ENCODE measurements at places on chromosomes 16 and 17.

GRCh38 chr16:30490210-30490609 lies 17.7 kb downstream of the ITGAL start:
- no peak for DNase-seq

DNA sequence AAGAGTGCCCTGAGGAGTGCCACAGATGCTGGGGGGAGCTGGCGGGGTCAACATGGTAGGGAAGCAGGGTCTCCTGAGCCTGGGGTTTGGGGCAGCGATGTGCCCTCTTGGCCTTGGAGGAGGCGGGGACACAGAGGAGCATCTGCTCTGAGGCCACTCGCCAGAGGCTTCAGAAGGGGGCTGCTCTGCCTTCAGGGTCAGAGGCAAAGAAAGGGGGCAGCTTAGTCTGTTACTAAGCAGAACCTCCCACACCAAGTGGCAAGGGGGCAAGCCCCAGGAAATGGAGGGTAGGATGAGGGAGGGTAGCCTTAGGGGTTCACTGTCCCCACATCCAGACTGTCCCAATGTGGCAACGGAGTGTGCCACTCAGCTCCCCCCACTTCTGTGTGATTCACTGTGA lies 18.3 kb downstream of the CCDC182 start:
- DNase-seq = no peak

- DNase-seq = no peak
These were observed 40.1 kb downstream of the CLEC16A start for GRCh38 chr16:10984509-10984908.

DNA sequence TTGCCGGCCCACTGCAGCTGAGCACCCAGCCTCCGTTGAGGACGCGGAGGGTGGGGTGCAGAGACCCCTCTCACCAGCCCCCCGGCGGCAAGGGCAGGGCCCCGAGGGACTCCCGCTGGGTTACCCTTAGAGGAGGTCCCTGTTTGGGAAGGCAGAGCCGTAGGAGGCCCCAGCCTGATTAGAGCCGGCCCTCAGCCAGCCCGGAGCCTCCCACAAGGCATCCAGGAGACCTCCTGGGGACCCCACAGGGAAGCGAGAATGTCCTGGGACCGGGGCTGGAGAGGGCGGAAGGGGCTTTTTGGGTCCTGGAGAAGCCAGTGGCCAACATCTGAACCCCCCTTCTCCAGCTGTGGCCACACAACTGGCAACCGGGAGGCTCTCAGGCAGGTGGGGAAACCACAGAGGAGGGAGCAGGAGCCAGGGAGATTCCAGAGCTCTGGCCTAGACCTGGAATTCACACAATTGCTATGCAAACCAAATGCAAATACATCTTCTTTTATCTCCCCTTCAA lies 21.7 kb upstream of the SP6 start:
- DNase-seq = no peak

DNA sequence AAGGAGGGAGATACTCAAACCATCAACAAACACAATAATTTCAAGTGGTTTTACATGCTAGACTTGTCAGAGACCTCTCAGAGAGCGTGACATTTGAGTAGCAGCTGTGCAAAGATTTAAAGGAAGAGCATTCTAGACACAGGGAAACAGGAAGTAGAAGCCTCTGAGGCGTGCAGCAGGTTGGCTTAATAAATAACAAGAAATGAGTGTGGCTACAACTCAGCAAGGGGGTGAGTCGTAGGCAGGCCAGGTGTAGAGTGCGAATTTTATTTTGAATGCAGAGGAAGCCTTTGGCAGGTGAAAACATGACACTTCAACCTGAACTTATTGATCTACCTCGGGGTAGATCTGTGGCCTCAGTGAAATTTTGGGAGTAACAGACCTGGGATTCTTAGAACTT lies 73.2 kb upstream of the MRTFB start:
- no peak for DNase-seq

GRCh38 chr16:84194018-84194417 lies 3.1 kb downstream of the ADAD2 start:
- no peak for DNase-seq

- no peak for DNase-seq
These were observed 135.5 kb upstream of the WSB1 start for GRCh38 chr17:27158382-27158781.

DNA sequence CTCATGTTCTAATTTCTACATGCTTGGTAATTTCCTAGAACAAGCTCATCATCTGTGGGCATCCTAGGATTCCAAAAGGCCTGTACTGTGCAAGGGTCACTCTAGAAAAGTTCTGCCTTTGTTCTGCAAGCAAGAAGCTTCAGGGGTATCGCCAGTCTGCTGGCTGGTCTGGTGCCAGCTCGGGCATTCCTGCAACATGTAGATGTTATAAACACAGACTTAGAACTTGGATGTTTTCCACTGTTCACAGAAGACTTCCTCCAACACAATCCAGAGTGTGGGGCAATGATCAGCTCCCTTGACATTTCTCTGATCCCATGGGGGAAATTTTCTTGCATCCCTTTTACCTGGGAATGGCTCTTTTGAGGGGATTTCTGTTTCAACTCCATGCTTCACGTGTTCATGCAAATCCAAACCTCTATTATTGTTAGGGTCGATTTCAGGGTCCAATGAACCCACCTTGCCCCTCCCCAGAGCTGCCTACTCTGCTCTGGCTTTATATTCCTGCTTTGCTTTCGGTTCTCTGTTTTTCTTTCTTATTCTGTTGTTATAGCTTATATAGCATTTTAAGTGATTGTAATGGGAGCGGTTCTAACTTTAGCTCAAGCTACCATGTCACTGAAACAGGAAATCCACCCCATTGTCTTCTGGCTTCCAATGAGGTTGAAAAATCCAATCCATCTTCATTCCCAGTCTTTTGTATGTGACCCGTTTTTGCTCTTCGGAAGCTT lies 25.3 kb downstream of the UBE2O start:
- DNase-seq = no peak

- DNase-seq = no peak
These were observed 12.3 kb downstream of the RAI1 start for GRCh38 chr17:17693253-17694168.

DNA sequence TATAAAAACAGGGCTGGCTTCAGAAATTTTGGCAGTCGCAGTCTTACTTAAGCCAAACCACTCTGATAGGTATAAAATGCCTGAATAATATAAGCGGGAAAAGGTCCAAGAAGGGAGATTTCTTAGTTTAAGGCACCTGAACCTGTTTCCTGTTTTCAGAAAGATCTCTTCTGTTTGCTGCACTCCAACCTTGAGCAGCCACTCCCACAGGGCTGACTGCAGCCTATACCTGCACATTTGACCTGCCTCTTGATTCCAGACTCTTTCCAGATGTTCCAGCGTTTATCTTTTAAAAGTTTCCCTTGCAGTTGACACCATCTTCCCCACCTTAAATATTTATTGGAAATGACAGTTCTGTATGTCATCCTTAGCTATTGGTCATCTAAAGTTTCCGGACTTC lies 132.2 kb downstream of the SKAP1 start:
- no peak for DNase-seq

- DNase-seq = no peak
These were observed 21.0 kb downstream of the TRARG1 start for GRCh38 chr17:1300371-1300905.

- no peak for DNase-seq
These were observed 1.1 kb upstream of the STUB1 start for GRCh38 chr16:678858-679813.

DNA sequence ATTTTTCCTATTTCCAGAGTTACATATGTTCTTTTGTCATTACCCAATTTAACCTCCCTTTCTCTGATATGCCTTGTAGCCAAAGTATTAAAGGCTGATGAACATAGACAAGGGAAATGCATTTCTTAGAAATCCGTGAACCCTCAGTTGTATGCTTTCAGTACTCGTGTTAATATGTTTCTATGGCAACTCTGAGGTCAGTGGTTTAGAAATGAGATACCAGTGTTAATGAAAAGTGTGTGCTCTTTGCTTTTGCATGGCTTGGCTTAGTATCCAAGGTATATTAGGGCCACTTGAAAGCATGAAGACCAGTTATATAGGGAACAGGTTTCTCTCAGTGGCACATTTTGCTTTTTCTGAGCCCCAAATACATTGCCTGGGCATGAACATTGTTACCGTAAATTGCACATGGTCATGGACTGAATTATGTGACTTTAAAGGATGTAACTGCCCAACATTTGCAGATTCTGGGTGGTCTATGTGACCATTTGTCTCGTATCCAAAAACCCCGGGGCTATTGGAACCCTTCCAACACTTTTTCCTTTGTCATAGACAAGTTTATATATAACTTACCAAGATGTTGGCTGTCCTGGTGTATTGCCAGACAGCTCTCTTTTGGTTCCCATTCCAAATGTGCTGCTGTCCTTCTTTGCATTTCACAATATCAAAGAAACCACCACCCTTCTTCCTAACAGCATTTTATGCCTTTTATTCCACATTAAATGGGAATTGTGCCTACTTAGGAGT lies 17.5 kb downstream of the ABHD15 start:
- no peak for DNase-seq

- DNase-seq = no peak
These were observed 113.3 kb downstream of the ZNF423 start for GRCh38 chr16:49742428-49743202.

- no peak for DNase-seq
These were observed 159.9 kb downstream of the AXIN2 start for GRCh38 chr17:65401561-65401960.

DNA sequence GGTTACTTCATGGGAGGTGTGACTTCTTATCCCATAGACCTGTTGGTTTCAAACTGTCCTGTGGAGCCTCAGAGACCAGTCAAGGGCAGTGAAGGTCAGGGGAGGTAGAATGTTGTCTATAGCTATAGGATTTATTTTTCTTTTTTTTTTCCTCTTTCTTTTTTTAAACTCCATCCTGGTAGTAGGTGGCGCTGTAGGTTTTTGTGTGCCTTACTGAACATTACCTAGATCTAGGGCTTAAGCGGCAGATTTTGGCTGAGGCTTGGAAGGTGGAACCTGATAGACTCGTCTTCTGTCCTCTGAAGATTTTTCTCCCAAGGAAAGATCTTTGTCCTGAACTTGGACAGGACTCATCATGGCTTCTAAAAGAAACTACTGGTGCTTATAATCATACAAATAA lies 8.2 kb upstream of the LASP1NB start:
- no peak for DNase-seq

- DNase-seq = no peak
These were observed 11.8 kb upstream of the PECAM1 start for GRCh38 chr17:64402469-64402868.

- DNase-seq = peak; percentile 59
These were observed 30.5 kb downstream of the SMPD3 start for GRCh38 chr16:68417711-68418301.

DNA sequence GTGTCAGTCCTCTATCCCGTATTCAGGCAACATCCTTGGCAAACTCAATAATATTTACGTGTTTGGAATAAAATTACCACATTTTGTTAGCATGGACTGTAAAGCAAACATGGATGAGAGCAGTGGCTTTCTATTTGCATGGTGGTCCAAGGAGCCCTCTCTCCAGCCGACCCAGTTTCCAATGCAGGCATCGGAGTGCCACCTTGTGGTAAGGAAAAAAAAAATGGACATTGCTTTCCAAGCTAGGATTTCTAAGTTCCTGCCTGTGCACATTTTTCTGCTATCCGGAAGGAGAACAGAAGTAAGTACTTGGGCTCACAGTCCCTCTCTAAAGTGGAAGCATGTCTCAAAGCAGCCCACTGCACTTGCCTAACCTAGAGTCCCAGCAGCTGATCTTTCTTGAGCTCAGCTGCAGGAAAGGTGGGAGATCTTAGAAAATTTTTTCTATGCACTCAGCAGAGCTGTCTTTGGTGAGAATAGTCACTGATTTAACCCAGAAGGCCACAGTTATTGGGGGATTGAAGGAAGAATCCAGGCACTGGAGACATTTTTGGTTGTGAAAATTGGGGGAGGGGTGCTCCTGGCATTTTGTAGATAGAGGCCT lies 46.0 kb upstream of the ERCC4 start:
- no peak for DNase-seq

DNA sequence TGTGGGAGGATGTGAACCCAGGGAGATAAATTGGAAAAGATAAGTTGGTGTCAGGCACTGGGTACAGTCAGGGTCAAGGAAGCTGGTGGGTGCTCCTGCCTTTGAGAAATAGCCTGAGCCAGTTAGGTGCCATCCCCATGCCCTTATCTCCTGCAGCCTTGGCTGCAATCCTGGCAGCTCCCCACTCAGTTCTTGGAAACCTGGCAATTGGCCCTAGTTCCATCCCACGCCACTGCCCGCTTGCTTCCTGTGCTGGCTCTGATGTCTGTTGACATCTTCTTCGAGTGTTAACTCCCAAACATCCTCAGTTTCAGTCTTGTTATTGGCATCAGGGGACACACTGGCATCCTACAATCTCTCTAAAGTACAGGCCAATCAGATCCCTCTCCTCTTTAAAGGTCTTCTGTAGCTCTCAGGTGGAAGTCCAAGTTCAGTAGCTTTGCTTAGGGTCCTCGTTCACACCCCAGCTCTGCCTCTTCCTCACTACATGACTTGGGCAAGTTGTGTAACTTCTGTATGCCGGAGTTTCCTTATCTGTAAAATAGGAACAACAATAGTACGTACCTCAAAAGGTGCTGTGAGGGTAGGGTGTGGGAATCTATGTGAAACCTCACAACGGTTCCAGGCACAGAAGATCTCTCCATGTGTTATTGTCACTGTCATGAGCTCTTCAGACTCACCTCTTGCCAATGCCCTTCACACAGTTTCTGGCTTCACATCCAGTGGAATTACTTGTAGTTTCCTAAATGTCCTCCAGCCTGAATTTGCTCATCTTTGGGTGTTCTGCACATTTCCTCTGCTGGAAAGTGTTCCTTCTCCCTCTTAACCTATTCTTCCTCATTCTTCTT lies 13.5 kb upstream of the PRKAR1A start:
- DNase-seq = no peak

DNA sequence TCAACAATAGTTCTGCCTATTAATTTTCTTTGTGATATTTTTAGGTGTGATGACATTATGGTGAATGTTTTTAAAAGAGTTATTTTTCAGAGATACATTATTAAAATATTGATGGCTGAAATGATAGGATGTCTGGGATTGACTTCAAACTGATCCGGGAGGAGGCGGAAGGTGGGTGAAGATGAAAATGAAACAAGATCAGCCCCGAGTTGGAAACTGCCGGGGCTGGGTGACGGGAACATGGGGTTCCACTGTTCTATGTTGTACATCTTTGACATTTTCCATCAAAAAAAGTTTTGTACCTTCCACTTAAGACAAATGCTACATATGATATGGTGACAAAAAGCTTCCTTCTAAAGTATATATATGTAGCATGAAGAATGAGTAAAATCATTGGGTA lies 336.9 kb downstream of the XYLT1 start:
- DNase-seq = no peak

Measured in activated CD4-positive, CD25-positive, alpha-beta regulatory T cell treated with anti-CD3 and anti-CD28 coated beads, Interleukin-2, amount 50 U/mL, for 16 hours (primary cell).